ENCODE measurements at places on chromosomes 11 and 22.

DNA sequence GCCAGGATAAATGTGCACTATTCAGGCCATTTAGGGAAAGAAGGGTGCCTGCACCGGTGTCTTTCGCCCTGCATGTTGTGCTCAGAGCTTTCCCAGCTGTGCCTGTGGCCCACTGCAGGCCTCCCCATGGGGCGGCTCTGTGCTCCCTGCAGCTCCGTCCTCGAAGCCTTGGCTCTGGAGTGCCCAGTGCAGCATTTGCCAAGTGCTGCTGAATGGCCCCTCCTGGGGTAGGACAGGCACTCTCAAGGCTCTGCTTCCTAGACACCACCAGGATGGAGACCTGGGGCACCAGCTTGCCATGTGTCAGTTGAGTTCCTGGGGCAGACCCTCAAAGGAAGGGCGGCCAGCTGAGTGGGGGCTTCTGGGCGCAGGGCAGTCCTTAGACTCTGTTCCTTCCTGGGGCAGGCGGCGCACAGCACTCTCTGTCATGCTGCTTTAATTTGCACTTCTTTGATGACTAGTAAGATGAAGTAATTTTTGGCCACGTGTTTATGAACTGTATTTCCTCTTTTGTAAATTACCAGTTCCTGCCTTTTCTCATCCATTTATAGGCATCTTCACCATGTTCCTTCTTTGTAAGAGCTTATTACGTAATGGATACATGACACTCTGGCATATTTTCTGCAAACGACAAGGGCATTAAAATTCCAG, 32.1 kb upstream of the GNB1L start:
- DNase-seq = no peak

DNA sequence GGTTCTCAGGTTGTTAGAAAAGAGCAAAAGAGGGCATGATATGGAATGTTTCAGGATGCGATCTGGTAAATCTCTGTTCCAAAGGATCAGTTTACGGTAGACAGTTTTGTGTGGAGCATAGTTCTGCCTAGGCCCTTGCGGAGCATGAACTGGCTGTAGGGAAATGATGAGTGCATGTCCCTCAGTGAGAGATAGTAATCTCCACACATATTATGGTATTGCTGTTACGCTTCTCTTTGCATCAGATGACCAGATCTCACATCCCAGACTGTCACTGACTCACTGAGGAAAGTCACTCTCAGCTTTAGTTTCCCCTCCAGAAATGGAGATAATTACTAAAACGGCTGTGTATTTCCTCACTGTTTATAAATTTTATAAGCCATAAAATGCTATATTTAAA, 836.0 kb downstream of the JRKL start:
- no peak for DNase-seq

DNA sequence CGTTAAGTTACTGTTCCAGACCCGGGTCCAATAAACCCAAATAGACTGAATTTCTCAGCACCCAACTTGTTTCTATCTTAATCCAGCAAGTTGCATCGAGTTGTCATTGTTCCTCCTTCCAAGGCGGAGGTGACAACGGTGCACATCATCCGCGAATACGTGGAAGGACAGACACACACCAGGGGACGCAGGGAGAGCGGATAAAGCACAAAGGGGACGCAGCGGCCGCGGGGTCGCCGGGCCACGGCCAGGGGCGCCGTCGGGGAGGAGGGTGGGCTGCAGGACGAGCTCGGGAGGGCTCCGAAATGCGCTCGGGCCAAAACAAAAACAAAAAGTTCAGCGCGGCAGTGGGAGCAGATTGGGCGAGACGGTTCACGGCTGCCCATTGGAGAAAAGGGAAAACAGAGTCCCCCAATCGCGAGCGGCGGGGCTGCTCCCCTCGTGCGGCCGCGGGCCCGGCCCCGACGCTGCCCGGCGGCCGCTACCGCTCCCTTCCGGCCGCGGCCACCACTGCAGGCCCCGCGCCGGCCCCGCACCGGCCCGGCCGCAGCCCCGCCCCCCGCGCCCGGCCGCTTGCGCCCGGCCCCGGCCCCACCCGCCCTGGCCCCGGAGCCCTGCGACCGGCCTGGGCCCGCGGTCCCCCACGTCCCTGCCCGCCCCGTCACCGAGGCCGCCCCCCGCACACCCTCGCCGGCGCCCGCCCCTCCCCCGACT, 518 bp downstream of the KMT5B start:
- peak; percentile 83 for DNase-seq

DNA sequence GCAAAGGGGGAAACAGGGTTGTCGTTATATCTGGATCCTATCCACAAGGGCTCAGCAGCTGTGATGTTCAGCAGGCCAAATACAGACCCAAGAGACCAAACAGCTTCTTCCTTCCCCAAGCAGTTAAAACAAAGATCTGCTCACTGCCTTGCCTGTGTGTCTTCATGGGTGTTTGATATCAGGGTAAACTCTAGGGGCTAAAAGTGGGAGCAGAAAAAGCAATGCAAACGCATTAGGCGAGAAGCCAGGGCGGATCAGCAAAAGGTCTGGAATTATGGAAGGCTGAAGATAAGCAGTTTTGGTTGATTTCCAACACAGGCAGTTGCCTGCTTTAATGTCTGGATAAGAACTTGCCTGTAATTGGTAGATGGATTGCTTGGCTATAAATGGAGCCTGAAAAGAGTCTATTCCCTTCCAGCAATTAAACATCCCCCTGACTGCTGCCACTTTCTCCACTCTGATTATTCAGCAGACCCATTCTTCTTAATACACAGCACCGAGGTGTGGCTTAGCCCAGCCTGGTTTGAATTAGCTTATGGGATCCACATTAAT, 126.3 kb downstream of the COMMD9 start:
- no peak for DNase-seq

- DNase-seq = no peak
These were observed 218.8 kb upstream of the SORL1-AS1 start for GRCh38 chr11:121671283-121672168.

Data from GM19239 (cell line).